ENCODE measurements at places on chromosomes 1 and 21.

- DNase-seq: peak; percentile 21
Observed at GRCh38 chr21:36260030-36260787, 59.8 kb upstream of the MORC3 start.

DNA sequence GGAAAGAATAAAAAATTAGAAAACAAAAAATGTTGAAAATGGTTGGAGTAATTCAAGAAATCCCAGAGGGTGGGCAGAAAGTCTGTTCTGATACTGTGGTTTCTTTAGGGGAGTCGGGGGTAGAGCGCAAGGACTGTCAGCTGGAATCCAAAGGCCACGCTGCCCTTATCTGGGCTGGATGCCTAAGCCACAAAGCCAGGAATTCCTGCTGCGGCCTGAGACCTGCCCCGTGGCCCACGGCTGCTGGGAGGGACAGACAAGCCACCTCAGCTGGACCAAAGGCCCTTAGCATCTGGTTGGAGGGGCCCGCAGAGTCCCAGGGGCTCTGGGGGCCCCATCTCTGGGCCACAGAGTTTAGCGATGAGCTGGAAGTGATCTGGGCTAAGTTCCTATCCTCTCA lies 60.2 kb downstream of the DMRTB1 start:
- no peak for DNase-seq

DNA sequence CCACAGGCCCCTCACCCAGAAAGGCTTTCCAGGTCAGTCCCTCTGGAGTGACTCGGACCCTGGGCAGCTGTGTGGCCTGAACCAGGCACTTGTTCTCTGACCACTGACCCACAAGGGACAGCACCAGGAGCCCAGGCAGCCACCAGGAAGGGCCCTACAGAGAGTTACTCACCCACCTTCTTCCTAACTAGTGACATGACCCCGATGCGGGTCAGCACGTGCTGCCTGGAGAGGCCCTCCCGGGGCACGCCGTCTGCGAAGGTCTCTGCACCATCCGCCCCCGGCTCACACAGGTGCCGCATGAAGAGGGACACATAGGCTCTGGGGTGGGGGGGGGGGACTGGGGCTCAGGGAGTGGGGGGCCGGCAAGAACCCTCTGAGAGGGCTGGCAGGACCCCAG lies 55.8 kb downstream of the CHD5 start:
- DNase-seq: no peak

DNA sequence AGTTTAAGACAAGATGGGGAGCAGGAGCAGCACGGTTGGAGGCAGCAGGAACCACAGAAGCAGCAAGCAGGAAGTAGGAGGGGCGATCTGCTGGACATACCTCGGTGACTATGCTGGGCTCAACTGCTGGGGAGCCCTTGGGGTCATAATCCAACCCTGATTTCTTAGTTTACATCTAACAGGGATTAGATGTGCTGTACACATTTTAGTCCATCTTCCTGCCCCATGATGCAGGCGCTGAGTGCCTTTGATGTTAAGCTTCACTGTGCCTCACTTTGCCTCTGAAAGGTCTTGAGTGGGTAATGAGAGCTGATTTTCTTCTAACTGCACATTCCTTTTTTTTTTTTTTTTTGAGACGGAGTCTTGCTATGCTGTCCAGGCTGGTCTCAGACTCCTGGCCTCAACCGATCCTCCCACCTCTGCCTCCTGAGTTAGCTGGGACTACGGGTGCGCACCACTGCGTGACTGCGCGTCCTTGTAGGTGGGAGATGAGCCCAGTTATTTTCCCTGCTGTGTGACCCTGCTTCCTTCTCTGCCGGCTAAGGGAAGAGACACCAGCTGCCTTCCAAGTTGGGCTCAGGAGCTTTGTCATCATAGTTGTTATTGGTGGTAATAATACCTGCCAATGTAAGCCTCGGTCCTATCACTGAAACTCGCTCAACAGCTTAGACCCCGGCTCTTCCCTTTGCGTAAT lies 1.1 kb upstream of the RCAN3 start:
- DNase-seq: no peak

GRCh38 chr1:57142169-57142568 lies 176.4 kb upstream of the C8B start:
- DNase-seq: no peak

GRCh38 chr21:37710546-37711285 lies 205.5 kb downstream of the KCNJ6 start:
- no peak for DNase-seq

- no peak for DNase-seq
Observed at GRCh38 chr1:110874324-110875215, 1.6 kb downstream of the CD53 start.

DNA sequence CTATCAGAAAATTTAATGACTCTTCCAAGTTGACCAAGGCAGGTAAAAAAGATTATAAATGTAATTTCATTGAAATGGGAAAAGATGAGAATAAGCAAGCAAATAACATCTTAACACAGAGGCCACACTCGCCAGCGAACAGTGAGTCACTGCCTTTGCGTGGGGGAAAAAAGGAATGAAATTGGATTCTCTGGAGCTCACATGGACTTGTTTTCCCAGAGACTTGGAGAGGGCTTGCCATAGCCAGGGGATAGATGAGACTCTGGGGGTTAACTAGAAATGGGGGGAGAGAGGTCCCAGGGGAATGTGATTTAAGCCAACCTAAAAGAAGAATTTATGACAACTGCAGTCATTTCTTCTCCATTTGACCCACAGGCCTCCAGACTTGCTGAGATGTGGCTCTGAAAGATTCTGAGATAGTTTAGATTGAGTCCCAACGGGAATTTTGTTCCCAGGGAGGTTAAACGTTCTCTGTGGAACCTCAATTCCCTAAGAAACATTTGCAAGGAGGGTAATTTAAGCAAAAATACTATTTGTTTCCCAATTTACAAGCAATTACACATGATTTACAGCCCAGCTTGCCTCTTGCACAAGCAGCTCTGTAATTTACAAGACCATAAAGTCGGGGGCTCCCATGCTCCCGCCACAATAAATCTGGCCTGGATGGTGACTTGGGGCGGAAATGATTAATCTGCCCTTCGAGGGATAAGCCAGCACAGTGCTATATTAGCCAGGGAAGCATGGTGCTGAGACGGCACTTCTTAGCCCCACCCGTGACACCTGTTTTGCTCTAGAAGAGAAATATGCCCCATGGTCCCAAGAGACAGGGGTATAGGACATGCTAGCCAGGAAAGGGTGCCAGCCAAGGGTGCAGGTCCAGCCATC lies 68.8 kb downstream of the GRIK3 start:
- no peak for DNase-seq

GRCh38 chr1:168235548-168235885 lies 9.7 kb downstream of the SFT2D2 start:
- DNase-seq: no peak

DNA sequence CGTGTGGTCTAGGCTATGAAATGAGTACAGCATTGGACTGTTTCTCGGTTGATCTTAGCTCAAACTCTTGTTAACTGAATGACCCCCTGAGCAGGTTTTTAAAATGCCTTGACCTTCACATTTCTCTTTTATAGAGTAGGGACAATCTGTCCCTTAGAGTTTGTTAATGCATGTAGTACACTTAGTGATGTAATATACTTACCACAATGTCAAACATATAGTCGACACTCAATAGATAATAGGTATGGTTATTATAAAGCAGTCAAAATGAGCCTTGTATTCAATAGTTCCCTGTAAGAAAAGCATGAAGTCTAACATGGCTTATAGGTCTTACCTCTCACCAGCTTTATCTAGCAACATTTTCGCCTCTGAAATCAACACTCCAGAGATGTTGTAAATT lies 161.0 kb upstream of the RUNX1 start:
- no peak for DNase-seq

DNA sequence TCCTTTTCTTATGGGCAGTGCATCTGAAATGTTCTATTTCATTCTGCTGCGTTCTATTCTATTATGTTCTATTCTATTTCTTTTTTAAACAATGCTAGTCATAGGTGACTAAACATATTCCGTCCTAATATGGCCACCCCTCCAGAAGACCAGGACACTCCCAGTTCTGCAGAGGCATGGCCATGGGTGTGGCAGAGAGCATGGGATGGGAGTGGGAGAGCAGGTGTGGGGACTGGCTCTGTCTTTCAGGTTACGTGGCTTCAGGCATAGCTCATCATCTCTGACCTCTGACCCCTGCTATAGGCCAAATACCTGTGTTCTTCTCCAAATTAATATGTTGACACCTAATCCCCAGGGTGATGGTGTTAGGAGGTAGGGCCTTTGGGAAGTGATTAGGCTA lies 33.4 kb upstream of the TLR5 start:
- DNase-seq: no peak

DNA sequence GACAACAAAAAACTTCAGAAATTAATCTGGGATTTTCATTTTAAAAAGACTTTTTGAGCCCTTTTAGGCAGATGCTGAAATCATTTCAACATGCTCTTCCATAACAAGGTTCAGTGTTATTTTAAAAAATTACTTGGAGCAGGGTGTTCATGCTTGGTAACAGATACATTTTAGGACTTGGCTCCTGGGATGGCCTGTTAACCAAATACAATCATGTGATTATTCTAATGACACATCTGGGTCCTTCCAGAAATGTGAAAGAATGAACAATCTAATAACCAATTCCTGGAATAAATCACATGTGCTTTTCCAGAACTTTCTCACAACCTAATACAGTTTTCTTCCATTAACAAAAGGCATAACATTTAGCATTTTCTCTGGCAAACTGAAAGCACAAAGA lies 379.8 kb upstream of the RUNX1 start:
- no peak for DNase-seq

- no peak for DNase-seq
Observed at GRCh38 chr1:209641832-209642172, 10.4 kb downstream of the LAMB3 start.

DNA sequence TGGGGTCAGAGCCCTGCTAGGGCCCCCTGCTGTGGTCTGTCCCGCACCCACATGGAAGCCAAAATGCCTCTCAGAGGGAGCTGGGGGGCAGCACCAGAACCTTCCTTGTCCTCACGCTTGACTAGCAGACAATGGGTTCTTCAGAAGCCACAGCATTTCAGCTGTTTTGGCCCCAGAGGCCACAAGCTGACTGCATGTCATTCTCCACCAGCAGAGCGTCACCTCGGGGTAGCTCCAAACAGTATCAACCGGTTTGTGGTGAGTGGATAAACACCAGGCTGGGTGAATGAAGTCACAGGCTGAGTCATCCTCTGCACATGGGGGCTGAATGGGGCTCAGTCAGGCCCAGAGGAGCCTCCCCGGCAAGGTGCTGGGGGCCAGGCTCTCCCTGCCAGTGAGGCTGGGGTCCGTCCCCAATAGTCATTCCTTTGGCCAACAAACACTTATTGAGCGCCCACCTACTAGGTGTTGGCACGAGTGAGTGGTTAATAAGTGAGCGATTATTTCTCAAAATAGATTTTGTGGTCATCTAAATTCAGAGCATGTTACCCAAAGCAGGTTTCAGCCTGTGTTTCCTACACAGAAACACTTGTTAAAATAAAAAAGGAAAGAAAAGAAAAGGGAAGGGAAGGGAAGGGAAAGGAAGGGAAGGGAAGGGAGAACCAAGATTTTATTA lies 9.1 kb downstream of the OLIG1 start:
- DNase-seq: peak; percentile 20

DNA sequence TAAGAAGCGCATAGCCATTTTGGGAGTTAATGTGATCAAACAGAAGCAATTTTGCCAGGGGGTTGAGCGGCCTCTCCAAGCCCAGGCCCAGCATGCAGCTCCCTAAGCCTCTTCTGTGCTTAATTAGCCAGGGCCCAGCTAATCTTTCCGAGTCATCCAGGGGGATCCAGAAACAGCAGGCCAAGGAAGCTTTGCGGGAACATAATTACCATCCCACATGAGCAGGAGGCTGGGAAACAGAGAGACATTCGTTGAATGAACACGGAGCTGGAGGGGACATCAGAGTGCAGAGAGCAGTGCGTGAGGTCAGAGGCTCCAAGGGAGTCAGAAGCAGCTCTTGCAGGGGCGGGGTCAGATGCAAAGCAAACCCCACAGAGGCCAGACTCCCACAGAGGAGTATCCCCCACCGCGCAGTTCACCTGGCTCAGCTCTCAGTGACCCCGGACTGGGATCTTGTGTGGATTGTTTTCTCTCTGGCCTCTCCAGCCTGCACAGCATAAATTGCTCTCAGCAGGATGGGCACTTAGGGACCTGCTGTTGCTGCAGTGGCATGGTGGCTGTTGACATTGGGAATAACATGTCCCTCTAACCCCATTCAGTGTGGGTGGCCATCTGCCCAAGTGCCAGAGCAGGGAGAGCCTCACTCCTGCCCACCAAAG lies 657.4 kb downstream of the AJAP1 start:
- DNase-seq: no peak
